ENCODE measurements at places on chromosomes 5 and 9.
A peak's percentile ranks its signal among the peaks of the same experiment; 100 is the strongest.

DNA sequence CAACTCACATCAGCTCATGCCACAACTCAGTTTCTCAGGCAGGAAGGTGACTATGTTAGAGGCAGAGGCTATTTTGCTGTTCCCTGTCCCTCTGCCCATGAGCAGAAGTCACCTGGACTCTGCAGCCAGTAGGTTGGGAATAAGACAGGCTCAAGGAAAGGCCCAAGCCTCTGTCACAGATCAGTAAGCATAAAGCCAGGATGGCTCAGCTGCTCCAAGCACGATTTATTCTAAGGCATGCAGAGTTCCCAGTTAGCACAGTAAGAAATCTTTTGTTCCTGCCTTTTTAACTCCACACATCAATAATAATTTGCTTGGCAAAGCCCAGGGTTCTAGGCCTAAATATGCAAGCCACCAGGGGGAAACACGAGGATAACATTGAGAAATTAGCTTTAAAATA lies 249.0 kb upstream of the ADRA1B start:
- DNase-seq = no peak

DNA sequence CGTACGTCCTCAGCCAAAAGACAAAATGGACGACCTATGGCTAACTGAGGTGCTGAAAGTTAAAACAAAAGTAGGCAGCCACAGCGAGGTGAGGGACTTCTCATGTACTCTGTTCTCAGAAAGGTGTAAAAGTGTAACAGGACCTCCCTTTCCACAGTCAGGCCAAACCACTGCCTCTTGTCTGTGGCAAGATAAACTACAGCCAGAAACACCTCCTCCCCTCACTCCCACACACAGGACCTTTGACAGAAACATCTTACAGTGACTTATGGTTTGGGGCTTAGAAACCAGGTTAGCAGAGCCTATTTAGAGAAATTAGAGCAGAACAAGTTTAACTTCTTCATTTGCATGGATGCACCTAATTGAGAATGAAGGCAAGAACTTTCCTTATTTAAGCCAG lies 499.1 kb upstream of the GRIN3A start:
- DNase-seq = no peak

GRCh38 chr5:153594785-153595184 lies 104.3 kb downstream of the GRIA1 start:
- no peak for DNase-seq

- DNase-seq = no peak
Measured at GRCh38 chr5:150302301-150303069, at the start of gene ARSI. ARSI (minus strand) TSS chr5:150302905; CDS start chr5:150302373, 532 bp downstream.

DNA sequence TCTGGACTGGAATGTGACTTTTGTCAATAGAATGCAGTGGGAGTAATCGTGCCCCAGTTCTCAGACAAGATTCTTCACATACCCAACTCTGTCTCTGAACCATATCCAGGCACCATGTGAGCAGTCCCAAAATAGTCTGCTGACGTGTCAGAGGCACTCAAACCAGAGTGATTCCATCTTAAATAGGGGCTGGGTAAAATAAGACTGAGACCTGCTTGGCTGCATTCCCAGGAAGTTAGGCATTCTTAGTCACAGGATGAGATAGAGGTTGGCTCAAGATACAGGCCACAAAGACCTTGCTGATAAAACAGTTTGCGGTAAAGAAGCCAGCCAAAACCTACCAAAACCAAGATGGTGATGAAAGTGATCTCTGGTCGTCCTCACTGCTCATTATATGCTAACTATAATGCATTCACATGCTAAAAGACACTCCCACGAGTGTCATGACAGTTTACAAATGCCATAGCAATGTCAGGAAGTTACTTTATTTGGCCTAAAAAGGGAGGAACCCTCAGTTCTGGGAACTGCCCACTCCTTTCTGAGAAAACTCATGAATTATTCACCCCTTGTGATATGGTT lies 16.9 kb upstream of the PLCXD3 start:
- peak; percentile 92 for DNase-seq

DNA sequence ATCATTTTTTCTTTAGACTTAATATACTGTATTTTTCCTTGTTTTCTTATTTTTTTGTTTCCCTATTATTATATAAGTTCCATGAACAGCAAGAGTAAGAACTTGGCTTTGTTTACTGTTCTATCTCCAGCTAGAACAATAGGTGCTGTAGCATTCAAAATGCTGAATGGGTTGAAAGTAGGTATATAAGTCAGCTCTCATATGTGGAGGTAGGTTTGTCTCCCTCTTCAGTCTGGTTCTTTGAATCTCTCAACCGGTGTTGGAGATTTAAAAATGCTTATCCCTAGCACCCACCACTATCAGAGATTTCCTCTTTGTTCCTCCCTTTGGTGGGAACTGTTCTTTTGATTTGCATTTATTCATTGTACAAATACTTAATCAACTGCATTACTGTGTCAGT lies 87.5 kb upstream of the FSD1L start:
- DNase-seq = peak; percentile 15

DNA sequence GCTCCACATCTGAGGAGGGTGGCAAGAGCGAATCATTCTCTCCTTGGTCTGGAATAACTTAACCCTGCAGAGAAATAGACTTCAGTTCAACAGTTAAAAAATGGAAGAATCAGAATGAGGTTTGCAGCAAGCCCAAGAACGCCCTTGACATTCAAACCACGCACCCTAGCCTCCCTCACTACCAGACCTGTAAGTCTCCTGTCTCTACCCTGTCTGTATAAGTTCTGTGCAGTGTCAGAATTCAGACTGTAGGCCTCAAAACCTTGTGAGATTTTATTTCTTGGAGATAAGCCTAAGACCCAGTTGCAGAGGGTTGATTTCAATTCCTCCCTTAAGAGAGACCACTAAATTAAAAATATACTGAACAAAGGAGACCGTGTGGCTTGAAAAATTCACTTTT lies 35.8 kb upstream of the PLPP1 start:
- DNase-seq = no peak

DNA sequence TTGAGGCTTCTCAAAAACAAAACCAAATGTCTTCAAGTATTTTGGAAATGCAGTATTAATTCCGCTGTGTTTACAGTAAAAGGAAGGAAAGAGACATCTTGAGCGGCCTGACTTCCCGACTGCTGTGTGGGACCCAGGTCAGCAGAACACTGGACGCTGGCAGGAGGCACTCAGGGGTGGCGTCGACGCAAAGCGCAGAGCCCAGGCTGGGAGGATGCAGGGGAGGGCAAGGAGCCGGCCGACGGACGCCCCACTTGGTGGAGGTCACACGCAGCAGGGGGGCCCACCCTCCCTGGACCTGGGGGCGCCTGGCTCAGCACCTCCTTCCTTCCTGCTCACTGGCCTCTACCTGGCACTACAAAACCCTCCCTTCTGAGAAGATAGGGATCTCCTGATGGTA lies 19.7 kb downstream of the SLC12A7 start:
- no peak for DNase-seq

- no peak for DNase-seq
Measured at GRCh38 chr5:50564079-50564478, 102.4 kb upstream of the PARP8 start.

- DNase-seq = no peak
Measured at GRCh38 chr9:90175865-90176264, 466.8 kb downstream of the DIRAS2 start.

GRCh38 chr5:57779383-57780223 lies 297.0 kb upstream of the ACTBL2 start:
- DNase-seq = peak; percentile 66

DNA sequence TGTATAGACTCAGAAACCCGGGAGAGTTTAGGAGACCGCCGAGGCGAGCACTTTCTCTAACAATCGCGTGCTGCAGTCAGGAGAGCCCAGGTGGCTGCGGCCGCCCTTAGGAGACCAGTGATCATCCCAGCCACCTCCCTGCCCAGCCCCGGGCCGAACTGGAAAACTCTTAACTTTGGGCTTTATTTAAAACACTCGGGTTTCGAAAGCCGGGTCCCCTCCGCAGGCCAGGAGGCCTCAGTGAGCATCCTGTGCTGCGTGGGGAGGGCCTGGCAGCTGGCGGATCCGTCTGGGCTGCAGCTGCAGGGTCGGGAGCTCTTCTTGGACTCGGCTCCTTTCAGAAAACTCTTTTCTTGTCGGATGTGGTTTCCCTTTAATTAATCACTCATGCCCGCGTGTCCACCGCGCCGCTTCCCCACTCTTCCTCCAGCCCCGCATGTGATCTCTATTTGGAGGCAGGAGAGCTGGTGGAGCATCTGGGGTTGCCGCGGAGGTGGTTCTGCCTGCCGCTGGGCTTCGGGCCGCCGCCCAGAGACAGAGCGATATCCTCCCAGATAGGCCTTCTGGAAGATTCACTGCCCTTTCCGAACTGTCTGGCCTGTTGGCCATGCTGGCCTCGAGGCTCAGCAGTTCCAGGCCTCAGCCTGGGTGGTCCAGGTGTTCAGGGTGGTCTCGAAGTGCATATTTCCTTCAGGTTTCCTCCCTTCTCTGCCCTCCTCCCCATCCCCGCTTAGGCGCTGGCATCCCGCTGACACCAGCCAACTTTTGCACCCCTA lies 59.5 kb downstream of the TMEM174 start:
- DNase-seq = no peak

DNA sequence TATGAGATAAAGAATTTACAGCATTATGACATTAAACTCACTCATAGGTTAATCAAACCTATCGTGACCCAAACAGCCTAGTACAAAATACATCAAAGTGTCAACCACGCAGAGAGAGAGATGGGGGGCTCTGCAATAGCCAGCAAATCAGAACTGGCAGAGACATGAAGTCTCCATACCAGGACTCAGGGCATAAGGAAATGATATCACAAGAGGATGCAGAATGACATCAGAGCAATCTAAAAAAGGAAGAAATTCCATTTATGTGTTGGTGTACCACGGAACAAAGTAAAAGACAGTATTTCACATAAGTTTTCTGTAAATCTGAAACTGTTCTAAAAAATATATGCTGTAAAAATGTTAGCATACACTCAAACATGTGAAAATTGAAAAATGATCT lies 24.6 kb downstream of the BICD2 start:
- no peak for DNase-seq

- DNase-seq = peak; percentile 43
Measured at GRCh38 chr5:81151546-81151945, 81.6 kb upstream of the CKMT2 start.

DNA sequence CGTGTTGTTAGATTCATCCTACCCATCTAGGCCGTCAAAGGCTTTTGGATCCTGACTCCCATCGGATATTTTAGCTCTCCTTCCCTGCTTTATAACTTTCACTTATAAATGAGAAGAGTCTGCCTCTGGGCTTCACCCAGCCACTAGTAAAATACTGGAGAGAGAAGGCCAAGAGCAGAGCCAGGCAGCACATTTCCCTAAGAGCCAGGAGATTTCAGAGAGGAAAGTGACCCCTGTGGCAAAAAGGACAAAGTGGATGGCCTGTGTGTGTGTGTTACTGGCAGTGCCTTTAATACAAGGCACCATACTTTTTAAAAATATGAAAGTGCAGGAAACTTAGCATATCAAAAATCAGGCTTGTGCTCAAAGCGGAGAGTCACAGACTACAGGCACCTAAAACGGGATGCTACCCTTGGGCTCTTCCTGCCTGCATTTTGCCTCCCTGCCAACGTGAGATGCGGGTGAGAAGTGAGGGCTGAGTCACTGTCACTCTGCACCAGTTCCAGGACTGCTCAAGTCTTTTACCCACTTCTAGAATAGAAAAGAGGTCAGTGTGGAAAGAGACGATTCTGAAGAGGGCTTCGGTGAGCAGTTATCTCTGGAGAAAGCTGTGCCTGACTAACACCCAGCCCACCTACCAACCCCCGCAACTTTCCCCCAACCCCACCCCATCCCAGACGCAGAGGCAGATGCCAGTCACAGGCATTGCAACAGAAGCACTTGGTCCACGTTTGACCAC lies 15.9 kb downstream of the NFIL3 start:
- no peak for DNase-seq

- peak; percentile 60 for DNase-seq
Measured at GRCh38 chr9:72365525-72366256, 683 bp upstream of the ZFAND5 start.

DNA sequence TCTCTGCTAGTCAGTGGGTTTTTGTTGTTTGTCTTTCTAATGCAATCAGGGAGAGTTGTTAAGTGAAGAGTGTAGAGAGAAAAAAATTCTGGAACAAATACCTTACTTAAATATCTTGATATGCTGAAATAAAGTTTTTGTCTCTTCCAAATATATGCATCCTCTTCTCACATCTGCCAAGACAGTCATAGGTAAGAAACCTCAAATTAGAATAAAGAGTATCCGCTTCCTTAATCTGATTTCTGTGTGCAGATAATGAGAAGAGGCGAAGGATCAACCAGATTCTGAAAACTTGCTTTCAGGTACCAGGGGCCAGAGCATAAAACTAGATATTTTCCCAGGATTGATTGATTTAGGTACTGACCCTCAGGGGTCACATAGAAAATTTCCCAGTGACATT lies 11.3 kb upstream of the IL6ST start:
- no peak for DNase-seq

DNA sequence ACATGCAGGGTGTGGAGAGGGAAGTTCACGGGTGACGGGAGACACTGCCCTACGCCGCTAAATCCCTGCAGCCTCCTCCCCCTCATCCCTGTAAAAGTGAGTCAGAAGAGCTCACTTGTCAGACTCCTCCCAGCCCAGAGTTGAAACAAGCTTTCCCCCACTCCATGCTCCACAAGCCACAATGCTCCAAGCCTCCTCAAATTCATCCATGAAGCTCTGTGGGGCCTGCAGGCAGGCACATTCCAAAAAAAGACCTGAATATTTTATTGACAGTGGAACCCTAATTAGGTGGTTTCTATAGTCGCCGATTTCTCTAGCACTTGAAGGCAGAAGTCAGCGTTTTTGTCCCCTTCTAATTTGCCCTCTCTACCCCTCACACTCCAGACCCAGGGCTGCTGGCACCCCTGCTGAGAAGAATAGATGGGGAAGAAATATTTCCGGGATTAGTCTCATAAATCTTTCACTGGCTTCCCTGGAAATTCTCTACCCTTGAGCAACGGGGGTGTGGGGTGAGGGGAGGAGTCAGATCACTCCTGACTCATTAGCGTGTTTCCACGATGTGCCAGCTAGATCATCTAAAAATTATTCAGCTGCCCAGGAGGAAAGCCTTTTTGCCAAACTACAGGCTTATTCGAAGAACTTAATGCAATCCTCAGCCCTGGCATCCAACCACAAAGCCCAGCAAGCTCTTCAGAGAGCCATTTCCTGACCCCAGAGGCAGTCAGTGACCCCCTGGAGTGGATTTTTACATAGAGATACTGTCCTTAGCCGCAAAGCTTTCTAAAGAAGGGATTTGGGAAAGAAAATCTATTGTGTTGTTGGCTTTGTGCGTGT lies 97.1 kb downstream of the ENC1 start:
- DNase-seq = peak; percentile 93

DNA sequence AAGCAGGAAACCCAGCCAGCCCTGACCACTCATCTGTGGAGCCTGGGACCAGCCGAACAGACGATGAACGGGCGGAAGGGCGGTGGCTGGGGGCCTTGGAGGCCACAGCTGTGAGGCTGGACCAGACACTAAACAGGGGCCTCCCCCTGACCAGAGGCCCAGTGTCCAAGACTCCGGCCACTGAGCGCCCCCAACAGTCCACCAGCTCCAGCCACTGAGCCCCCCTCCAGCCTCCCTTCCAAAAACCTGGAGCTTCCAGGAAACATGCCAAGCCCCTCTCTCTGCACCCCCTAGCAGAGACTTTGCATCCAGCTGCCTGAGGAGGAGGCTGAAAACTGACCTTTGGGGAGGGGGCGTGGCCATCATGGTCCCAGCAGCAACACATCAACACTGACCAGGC lies 23.2 kb downstream of the CNTFR start:
- DNase-seq = no peak

GRCh38 chr9:131266266-131267229 lies 9.8 kb downstream of the FAM78A start:
- peak; percentile 17 for DNase-seq

All from bronchial epithelial cell (primary cell).